D341Med (cell line): ENCODE measurements at places on chromosomes 11 and 22.

GRCh38 chr22:24205438-24206195 is 24.3 kb downstream of the SUSD2 start:
- DNase-seq: no peak

DNA sequence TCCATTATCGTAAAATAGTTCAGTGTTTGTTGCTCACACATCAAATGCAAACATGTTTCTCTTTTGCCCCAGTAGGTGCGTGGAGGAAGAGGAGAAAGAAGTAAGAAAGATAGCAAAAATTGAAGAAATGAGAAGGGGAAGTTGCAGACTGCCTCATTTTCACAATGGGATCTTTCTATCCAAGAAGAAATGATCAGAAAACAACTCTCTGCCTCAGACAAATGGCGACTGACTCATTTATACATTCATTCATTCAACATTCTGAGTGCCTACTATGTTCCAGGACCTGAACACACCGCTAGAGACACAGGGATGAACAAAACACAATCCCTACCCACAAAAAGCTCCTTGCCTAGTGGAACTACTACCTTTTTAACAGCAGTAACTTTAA is 367 bp downstream of the HPS5 start:
- DNase-seq: no peak

DNA sequence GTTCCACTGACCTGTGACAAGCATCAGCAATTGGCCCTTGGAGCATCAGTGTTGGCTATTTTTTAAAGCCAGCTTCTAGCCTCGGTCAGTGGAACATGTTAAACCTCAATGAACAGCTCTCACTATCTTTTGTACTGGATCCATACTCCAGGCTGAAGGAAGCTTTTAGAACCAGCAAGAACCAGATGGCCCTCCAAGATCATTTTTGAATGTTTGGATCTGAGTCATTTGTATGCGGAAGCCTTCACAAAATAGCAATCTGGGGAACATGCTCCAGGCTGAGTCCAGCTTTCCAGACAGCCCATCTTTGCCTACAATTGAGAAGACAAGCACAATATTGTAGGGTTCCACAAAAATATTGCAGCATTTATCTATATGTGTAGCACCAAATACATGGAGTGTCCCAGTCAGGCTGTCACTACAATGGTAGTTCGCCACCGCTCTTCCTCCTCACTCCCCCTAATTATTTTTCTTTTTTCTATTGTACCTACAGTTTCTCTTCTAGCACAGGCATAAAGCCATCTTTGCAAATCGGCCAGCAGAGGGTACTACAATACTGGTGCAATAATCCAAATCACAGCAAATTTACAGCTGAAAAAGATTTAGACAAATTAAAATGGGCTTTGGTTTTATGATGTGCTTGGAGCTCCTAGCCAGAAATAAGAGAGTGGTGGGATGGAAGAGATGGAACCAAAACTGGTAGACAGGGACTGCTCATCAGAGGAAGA is 177.4 kb upstream of the BLID start:
- DNase-seq: no peak

GRCh38 chr11:44207292-44207691 is 102.6 kb downstream of the ALX4 start:
- DNase-seq: no peak
